ENCODE measurements at places on chromosomes 2 and 18. TPM values are rescaled to one million over a fixed set of nuclear protein-coding genes. Genes with fewer than 3 reads are reported as not detected.

Gene CPSF3
- polyA plus RNA-seq: 63.6 TPM

Gene FBXO36
- 6.4 TPM for polyA plus RNA-seq

- DNase-seq: no peak
Observed at GRCh38 chr2:136858656-136859055, 93.3 kb downstream of the THSD7B start.

- no peak for DNase-seq
Observed at GRCh38 chr2:170420961-170421687, 243.2 kb downstream of the MYO3B start.

All from right renal cortex interstitium (tissue), 3 donors.